ENCODE measurements at places on chromosomes 3 and 15.

- DNase-seq = no peak
These were observed 117.9 kb downstream of the CORO2B start for GRCh38 chr15:68696414-68697363.

DNA sequence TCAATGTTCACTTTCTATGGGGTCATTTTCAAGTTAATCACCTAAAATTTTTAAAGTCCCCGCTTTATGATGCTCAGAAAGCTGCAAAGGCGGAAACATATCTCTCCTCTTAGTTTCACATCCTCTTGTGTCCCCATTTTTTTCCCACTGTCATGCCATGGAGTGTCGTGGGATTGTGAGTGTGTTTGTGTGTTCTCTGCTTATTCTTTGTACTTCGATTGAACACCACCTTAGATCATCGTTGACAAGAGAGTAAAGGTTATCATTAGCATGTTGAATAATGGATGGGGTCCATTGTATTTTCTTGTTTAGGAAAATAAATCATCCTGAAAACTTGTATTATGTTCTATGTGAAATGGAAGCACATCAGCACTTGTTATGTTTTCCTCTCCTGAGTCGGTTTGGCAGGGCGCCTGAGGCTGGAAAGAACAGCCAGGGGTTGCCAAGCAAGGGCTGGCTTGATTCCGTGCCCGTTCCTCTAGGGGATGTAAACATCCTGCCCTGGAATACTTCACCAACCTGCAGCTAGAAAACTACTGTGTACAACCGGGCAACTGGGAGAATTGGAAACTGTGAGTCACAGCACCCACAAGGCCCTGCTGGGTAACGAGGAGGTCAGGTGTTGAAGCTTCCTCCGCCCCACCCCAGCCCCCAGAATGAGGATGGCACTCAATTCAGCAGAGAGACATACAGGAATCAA is 67.2 kb downstream of the EIF4E3 start:
- no peak for DNase-seq

- no peak for DNase-seq
These were observed 231.5 kb downstream of the THRB start for GRCh38 chr3:24263069-24263668.

GRCh38 chr3:189493271-189493670 is 137.9 kb upstream of the TP63 start:
- DNase-seq = no peak
